ENCODE measurements at places on chromosomes 5 and 9. TPM values are rescaled to one million over a fixed set of nuclear protein-coding genes. Genes with fewer than 3 reads are reported as not detected.

The MAMDC2 gene
- total RNA-seq = 1.8 TPM

The APBA1 gene
- total RNA-seq = 9.2 TPM

The IL3 gene
- not detected for total RNA-seq

The TXNDC15 gene
- total RNA-seq = 105 TPM

The HK3 gene
- total RNA-seq = under 0.01 TPM

The ACTBL2 gene
- 3.3 TPM for total RNA-seq

The FLT4 gene
- under 0.01 TPM for total RNA-seq

The PCDHB11 gene
- total RNA-seq = 0.29 TPM

The RETREG1 gene
- total RNA-seq = 0.66 TPM

The FBN2 gene
- total RNA-seq = 431 TPM

The FOXD4L4 gene
- total RNA-seq = 0.14 TPM

The PTGS1 gene
- 39.2 TPM for total RNA-seq

The C8G gene
- not detected for total RNA-seq
